ENCODE measurements at places on chromosomes 4 and X.

DNA sequence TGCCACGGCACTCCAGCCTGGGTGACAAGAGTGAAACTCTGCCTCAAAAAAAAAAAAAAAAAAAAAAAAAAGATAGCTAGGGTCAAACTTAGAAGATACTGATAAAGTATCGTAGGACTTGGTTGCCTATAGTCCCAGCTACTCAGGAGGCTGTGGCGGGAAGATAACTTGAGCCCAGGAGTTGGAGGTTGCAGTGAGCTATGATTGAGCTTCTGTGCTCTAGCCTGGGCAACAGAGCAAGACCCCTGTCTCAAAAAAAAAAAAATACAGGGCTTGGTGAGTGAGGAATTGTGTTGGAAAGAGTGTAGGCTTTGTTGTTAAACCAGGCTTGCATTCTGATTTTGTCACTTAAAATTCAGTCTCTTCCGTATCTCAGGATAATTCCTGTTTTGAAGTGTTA lies 6.2 kb downstream of the TAF1 start:
- no peak for DNase-seq

GRCh38 chr4:35250761-35251160 lies 993.6 kb downstream of the ARAP2 start:
- DNase-seq, result no peak

GRCh38 chrX:103783971-103784370 lies 7.3 kb downstream of the PLP1 start:
- DNase-seq, result no peak

DNA sequence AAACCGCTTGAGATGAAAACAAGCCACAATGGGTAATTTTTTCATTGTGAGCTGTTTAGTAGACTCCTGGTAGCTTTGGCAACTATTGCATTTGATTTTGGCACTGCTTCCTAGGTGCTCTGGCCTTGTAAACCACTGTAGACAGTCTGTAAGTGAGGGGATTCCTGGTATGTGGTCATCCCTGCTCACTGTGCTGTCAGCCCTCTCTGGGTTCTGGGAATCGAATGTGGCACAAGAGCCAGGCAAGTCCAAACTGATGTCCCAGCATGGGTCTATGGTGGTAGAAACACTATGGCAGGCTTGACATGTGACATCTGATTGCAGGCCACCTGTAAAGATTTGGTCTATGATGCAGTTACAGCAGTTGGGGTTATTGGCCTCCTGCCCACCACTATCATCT lies 2.5 kb downstream of the USP51 start:
- DNase-seq, result no peak

GRCh38 chr4:31005037-31005436 lies 284.9 kb downstream of the PCDH7 start:
- no peak for DNase-seq

DNA sequence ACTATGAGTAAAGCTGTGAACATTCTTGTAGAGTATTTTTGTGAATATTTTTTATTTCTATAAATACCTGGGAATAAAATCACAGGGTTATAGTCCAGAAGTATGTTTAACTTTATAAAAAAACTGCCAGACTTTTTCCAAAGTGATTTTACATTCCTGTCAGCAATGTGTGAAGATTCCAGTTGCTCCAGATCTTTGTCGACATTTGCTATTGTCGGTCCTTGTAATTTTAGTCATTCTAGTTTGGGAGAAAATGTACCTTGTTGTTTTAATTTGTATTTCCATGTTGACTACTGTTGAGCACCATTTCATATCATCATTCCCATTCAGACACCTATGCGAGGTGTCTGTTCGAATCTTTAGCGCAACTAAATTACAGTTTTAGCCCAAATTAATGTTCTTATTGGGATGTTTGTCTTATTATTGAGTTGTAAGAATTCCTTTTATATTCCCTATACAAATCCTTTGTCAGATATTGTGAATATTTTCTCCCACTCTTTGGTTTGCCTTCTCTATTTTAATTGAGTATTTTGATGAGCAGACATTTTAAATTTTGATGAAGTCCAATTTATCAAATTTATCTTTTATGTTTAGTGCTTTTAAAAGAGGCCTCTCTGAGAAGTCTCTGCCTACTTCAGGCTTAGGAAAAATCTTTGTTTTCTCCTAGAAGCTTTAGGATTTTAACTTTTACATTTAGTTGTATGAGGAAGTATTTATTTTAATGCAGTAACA lies 2.6 kb downstream of the CEP135 start:
- no peak for DNase-seq

GRCh38 chr4:101205916-101206315 lies 141.4 kb downstream of the PPP3CA start:
- DNase-seq, result no peak

DNA sequence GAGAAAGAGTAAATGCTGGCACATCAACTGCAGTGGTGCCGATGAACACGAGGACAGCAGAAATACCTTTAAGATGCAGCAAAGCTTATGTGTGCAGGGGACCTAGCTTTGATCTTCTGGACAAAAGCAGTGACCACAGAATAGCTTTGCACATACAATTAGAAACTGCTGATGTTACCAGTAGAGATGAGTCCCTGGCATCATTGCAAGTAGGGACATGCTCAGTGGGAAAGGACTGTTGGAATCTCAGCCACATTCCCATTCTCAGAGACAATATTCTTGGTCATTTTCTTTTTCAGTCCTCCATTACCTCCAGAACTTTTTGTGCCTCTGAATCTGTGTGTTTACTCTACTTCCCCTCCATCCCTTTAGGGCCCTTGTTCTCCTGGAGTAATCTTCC lies 16.9 kb upstream of the PDLIM3 start:
- no peak for DNase-seq
